WTC11 (cell line): ENCODE measurements at places on chromosomes 13 and 19.

GRCh38 chr19:46759206-46759605, 13.0 kb upstream of the STRN4 start:
- no peak for DNase-seq

DNA sequence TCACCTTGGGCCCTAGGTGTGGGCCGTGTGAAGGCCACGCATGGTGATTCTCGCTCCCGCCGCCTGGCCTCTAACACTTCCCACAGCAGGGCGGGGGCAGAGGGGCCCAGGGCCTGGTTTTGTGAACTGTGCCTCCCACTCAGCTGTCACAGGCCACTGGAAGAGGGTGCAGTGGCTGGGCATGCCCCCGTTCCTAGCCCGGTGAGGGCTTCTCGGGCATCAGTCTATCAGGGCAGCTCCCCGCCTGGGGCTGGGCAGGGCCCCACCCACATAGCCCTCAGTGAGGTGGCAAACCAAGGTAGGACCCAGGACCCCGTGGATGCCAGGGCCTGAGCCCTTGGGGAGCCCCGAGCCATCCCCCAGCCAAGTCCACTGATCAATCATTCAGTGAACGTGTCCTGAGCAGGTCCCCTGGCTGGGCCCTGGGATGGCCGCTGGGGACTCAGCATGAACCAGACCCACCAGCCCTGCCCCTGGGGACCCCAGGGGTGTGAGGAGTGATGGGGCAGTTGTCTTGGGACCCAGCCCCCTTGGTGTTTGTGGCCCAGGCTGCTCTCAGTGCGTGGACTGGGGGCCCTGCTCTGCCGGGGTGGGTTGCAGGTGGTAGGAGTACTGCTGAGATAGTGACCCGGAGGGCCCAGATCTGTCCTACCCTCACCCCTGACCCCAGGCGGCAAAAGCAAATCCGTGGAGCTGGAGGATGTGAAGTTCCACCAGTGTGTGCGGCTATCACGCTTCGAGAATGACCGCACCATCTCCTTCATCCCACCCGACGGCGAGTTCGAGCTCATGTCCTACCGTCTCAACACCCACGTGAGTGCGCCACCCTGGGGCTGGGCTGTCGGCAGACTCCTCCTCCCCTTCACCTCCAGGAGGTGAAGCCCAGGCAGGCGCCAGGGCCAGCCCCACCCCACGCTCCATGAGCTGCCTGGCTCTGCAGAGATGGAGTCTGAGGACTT, 29.4 kb downstream of the AP1M1 start:
- no peak for DNase-seq

- no peak for DNase-seq
Measured at GRCh38 chr19:14683439-14683838, 6.4 kb upstream of the ZNF333 start.

DNA sequence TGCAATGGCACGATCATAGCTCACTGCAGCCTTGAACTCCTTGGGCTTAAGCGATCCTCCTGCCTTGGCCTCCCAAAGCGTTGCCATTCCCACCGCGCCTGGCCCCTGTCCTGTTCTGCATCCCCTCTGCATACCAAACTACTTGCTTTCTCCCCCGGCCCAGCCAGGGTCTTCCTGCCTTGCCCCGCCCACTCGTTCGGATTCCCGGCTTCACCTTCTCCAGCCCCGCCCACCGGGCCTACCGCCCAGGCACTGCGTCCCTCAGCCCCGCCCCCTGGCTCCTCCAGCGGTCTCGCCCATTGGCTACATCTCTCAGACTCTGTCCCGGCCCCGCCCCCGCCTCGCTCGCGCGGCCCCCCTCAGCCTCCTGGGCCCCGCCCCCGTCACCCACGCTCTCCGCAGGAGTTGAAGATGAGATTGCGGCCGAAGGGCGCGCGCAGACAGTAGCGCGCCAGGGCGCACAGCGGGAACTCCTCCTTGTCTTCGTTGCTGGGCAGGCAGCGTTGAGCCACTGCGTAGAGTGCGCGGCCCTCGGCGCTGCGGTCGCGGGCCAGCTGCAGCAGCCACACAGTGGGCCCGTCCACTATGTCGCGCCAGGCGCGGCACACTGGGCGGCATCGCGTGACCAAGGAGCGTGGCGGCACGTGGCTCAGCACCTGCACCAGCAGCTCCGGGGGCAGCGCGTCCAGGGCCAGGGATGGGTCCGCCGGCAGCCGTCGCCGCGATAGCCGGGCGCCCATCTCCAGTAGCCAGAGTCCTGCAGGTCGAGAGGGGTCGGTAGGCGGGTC, 19.0 kb downstream of the MRPS12 start:
- peak; percentile 100 for DNase-seq

DNA sequence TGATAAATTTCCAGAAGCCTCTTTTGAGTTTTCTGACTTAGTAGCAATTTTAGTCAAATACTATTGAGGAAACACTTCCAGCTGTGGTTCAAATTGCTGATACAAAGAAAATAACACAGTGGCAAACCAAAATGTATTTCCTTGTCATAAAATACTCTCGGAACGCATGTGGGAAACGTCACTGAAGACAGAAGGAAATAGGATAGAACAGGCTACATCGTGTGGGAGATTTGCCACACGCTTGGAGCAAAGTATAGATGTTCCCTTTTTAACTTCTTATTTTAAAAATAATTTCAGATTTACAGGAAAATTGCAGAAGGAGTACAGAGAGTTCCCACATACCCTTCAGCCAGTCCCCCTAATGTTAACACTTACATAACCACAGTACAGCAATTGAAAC, 88.8 kb downstream of the ING1 start:
- DNase-seq, result no peak

- DNase-seq, result no peak
Measured at GRCh38 chr19:14237014-14237941, 31.3 kb upstream of the ADGRL1 start.

GRCh38 chr13:39379667-39380655, 223.0 kb downstream of the LHFPL6 start:
- DNase-seq, result no peak
